ENCODE measurements at places on chromosomes 11 and 22.

DNA sequence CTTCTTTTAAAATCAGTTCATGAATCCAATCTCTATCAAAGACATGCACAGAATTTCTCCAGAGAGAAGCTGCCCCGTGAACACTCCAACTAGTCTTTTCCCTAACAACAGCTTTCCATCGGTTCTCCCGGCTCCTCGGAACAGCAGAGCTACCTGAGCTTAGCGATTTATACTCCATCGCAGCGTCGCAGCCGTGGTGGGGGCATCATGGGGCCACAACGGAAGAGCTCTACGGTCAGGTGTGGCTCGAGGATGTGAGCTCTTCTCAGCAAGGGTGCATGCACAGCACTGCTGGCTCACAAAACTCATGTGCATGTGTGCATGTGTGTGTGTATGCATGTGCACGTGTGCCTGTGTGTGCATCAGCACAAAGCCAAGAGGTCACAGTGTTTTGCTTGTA lies 11.7 kb upstream of the MOB2 start:
- no peak for DNase-seq

GRCh38 chr22:31623592-31624304 lies 38.3 kb downstream of the PISD start:
- no peak for DNase-seq

DNA sequence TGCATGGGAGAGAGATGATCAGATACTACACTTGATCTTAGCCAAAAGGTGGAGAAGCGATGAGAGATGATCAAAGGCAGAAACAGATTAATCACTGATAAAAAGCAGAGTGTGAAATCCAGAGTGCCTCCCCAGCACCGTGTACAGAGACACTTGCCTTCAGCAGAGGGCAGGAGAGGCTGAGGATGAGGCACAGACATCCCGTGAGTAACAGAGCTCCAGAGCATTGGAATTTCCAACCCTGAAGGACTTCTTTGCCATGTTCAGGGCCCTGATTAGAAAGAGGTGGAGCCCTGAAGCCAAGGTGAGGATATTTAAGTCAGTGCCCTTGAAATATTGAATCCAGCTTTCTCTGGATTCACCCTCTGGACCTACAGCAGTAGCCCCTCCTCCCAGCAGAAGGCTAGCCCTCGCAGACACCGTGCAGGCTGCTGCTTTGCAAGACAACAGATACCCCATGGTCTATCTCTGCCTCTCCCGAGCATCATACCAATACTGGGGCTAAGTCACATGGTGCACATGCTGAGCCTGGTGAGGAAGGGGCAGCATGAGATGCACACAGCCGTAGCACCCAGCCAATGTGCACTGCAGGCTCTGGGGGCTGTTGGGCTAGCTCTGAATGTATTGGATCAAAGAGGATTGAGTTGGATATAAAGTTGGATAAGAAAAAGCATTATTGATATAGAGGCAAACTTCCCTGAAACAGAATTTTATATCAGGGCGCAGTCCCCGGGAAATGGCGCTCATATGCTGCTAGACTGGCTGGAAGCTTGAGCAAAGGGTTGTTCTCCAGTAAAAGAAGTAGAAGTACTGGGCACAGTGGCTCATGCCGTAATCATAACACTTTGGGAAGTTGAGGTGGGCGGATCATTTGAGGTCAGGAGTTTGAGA lies 200.3 kb upstream of the B3GAT1 start:
- DNase-seq = no peak

DNA sequence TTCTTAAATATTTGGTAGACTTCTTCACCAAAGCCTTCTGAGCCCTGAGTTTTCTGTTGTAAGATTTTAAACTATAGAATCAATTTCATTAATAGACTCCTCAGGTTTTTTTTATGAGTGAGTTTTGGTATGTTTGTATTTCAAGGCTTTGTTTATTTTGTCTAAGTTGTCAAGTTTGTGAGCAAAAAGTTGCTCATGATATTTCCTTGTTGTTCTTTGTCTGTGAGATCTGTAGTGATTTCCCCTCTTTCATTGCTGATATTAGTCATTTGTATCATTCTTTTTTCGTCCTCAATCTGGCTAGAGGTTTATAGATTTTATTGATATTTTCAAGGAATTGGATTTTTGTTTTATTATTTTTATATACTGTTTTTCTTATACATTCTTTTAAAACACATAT lies 121.0 kb downstream of the MORC2 start:
- DNase-seq = no peak

- DNase-seq = no peak
Observed at GRCh38 chr11:126098204-126098769, 35.6 kb upstream of the CDON start.

DNA sequence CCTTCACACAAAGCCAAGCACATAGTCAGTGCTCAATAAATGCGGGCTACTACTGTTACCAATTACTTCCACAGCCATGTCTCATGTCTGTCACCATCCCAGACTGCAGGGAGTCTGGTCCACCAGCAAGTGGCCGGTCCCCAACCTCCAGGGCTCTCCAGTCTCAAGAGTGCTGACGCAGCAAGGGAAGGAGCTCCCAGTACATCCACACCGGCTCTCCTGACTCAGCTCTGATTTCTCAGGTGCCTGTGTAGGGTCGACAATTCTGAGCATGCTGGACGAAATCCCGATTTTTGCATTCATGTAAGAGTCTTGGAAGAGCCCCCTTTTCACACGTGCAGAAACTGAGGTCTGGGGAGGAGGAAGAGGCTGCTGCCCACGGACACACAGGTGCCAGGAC lies 10.3 kb upstream of the NEFH start:
- no peak for DNase-seq

DNA sequence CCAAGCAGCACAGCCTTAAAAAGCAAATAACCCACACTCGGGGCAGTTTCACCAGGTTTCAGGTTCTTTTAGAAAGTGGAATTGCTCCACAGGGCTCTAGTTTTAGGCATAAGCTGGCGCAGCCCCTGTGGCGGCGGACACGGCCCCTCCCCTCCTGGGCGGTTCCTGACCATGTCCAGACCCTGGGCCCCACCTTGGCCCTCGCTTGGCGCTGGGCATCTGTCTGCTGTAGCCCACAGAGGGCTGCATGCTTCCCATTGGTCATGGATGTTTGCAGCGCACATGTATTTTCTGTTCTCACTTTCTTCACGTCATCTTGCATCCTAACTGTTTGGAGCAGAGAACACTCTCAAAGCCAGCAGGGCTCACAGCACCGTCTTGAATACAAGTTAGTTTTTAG lies 244.3 kb downstream of the BRD1 start:
- no peak for DNase-seq

DNA sequence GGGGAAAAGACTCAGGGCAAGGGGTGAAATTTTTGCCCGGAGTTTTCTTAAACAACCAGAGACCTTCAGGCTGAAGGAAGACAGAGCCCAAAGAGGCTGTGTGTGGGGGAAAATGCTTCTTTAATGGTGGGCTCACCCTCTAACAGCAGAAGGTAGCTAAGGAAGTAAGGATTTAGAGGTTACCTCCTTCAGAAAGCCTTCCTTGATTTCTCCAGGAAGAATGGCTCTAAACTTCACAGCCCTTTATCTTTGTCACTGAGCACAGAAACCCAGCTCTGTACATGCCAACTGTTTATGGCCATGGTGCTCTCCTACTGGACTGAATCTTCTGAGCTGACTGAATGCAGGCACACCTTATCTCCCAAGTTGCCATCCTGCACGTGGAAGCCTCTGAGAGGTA lies 196.0 kb downstream of the TENM4 start:
- no peak for DNase-seq

GRCh38 chr11:44304091-44305025 lies 5.6 kb downstream of the ALX4 start:
- DNase-seq = no peak

- no peak for DNase-seq
Observed at GRCh38 chr11:73152086-73152853, 10.2 kb upstream of the FCHSD2 start.

GRCh38 chr22:27476729-27477128 lies 324.8 kb downstream of the MN1 start:
- no peak for DNase-seq

- DNase-seq = no peak
Observed at GRCh38 chr11:104078995-104079394, 42.6 kb downstream of the DDI1 start.

GRCh38 chr11:59556917-59557348 lies 45.6 kb downstream of the OR4D9 start:
- DNase-seq = no peak

- DNase-seq = no peak
Observed at GRCh38 chr11:8055836-8056526, 25.0 kb upstream of the TUB start.

- no peak for DNase-seq
Observed at GRCh38 chr11:115606498-115607220, 102.4 kb upstream of the CADM1 start.

DNA sequence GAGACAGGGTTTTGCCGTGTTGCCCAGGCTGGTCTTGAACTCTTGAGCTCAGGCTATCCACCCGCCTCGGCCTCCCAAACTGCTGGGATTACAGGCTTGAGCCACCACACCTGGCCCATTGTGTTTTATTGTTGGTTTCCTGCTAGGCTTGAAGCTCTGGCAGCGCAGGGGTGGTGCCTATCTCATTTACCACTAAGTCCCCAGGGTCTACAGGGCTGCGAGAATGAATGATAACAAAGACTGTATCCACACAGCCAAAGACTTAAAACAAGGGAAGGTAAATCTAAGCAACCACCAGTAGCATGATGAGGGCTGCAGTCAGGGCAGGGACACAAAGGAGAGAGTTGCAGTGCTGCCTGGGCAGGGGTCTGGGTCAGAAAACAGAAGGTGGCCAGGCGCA lies 37.3 kb upstream of the XBP1 start:
- DNase-seq = no peak

GRCh38 chr11:114115451-114115928 lies 56.0 kb downstream of the ZBTB16 start:
- no peak for DNase-seq

- no peak for DNase-seq
Observed at GRCh38 chr11:8963569-8964323, 496 bp downstream of the TMEM9B start.

- no peak for DNase-seq
Observed at GRCh38 chr11:9905960-9906791, 242.3 kb downstream of the SWAP70 start.

- no peak for DNase-seq
Observed at GRCh38 chr22:20748731-20749428, 25.0 kb upstream of the SERPIND1 start.

GRCh38 chr11:65927904-65928397 lies 8.7 kb downstream of the DRAP1 start:
- no peak for DNase-seq

- DNase-seq = no peak
Observed at GRCh38 chr11:19242179-19242932, 1.6 kb upstream of the E2F8 start.

GRCh38 chr11:13663631-13664071 lies 4.8 kb upstream of the FAR1 start:
- no peak for DNase-seq

- no peak for DNase-seq
Observed at GRCh38 chr11:12518606-12519385, 141.4 kb downstream of the PARVA start.

- no peak for DNase-seq
Observed at GRCh38 chr11:46336563-46337180, 10.6 kb upstream of the DGKZ start.

- no peak for DNase-seq
Observed at GRCh38 chr11:6572215-6572614, 31.2 kb downstream of the RRP8 start.

DNA sequence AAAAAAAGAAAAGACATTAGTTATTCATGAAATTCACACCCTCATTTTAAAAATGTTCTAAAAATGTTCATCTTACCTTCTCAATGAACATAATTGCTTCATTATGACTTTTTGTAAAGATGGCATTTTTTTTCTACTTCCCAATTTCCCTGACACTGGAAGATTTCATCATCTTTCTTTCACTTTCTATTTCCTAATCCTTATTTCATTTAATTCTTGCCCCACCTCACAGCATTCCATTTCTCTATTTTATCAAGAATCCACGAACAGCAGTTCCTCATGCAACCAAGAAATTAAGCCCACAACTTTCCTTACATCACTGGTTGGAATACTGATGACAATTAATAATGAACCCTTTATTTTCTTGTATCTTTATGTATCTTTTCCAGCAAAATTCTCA lies 1.9 kb downstream of the PATL1 start:
- no peak for DNase-seq

- no peak for DNase-seq
Observed at GRCh38 chr11:126205359-126205758, 6.1 kb downstream of the RPUSD4 start.

GRCh38 chr11:5694642-5695041 lies 5.1 kb downstream of the TRIM22 start:
- no peak for DNase-seq

GRCh38 chr11:99814021-99814420 lies 793.3 kb downstream of the CNTN5 start:
- no peak for DNase-seq

DNA sequence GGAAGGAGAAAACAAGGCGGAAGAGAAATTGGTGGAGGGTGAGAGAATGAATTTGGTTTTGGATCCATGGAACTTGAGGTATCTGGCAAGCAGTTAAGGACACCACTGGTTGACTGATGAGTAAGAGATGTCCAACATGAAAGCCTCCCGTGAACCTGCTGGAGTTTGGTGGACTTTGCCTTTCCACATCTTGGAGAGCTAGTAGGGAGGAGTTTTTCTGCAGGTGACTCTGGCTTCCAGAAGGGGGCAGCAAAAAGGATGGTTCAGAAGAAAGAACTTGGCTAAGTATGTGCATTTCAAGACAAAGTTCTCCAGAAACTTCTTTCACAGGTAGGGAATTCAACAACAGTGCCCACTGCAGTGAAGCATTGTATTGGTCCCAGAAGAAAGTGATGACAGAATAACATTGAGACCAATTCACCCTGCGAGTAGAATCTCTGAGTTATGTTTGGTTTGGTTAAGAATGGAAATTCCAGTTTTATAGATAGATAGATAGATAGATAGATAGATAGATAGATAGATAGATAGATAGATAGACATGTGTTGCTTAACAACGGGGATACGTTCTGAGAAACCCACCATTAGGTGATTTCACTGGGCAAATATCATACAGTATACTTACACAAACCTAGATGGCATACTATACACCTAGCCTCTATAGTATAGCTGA lies 28.5 kb downstream of the DCDC1 start:
- no peak for DNase-seq

GRCh38 chr22:48105259-48105658 lies 1342.8 kb downstream of the TBC1D22A start:
- DNase-seq = no peak
